Hematopoietic multipotent progenitor cell treated with erythropoietin and hydrocortisone succinate and interleukin-3 and kit ligand, for 4 days (in vitro differentiated cells): ENCODE measurements at places on chromosomes 2 and 18.

- DNase-seq = no peak
Observed at GRCh38 chr2:152475982-152476381, 141.0 kb downstream of the FMNL2 start.

- DNase-seq = no peak
Observed at GRCh38 chr2:200000444-200001163, 45.2 kb downstream of the MAIP1 start.

GRCh38 chr2:240705204-240705791 is 13.6 kb downstream of the AQP12A start:
- DNase-seq = peak; percentile 22

DNA sequence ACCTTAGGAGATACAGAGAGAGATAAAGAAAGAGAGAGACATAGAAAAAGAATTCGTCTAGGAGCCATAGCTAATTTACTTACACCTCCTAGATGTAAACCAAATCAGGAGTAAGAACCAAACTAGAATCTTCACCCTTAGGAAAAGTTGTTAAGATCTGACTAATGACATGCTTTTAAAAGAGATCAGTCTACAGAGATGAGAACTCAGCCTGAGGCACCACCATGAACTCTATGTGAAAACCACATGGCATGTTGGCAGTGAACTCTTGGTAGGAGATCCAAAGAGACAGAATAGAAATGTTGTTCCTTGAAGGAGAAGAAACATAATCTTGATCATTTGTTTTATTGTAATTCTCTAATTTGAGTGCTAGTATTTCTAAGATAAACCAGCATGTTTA is 585.4 kb upstream of the ID2 start:
- DNase-seq = no peak

DNA sequence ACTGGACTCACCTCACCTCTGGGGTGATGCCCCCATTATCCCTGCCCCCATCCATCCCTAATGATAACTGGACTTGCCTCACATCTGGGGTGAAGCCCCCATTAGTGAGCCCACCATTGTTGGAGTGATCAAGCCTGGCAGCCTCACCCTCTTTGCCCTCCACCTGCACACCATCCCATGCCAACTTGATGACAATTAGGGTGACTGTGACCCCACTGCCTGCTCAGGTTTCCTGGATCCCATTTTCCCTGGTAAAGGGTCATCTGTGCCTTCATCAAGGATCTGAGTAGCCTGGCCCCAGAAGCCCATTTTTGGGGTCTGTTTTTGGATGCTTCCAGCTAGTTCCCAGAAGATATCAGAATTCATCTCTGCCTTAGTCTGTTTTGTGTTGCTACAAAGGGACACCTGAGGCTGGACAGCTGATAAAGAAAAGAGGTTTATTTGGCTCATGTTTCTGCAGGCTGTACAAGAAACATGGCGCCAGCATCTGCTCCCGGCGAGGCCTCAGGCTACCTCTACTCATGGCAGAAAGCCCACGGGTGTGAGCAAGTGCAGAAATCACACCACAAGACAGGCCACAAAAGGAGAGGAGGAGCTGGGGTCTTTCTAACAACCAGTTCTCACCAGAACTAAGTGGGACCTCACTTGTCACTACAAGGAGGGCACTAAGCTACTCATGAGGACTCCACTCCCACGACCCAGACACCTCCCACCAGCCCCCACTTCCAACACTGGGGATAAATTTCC is 196.4 kb upstream of the TWIST2 start:
- DNase-seq = no peak

DNA sequence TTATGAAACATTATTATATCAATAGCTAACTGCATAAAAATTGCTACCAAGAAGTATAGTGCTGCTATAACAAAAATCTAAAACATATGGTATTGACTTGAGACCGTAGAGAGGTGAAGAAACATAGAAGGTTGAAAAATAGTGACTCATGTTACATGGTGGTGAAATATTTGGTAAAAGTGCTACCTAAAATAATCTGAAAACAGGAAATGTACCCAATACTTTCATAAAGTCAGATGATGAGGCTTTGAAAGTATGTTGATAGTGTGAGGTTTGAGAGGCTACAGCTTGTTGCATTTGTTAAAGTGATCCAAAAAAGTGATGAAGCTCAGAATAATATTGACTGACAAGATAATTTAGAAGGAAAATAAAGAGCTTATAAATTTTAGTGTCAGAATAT is 718.7 kb upstream of the SLC8A1 start:
- DNase-seq = no peak

DNA sequence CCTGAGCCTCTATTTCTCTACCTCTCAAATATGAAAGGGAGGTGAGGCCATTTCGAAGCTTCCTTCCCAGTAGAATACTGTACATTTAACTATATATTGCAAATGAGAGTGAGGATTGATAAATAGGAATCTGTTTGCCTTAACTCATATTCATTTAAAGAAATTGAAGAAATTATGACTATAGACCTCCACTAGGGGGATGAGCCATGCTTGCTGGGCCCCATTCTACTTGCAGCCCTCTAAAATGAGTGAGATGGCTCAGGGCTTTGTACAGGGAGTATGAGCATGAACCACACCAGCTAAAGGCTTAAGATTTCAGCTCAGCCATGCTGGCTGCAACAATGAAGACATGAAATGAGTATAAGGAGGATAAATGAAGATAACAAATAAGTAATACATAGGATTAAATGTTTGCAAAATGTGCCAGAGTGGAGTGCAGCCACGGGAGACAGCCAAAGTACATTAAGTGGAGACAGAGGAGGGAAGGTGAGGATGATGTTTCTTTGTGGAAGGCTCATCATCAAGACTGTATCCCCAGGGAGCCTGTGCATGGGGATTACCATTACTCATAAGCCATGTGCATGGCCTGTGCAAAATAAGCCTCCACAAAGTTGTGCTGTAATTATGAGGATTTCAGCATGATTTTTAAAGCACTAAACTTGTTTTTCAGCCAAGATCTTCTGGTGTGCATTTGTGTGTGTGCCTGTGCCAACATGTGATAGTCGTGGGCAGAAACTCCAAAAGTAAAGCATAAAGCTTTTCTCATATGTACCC is 300.8 kb downstream of the CNTNAP5 start:
- DNase-seq = peak; percentile 9

- DNase-seq = no peak
Observed at GRCh38 chr2:237665713-237666143, 38.3 kb downstream of the LRRFIP1 start.

DNA sequence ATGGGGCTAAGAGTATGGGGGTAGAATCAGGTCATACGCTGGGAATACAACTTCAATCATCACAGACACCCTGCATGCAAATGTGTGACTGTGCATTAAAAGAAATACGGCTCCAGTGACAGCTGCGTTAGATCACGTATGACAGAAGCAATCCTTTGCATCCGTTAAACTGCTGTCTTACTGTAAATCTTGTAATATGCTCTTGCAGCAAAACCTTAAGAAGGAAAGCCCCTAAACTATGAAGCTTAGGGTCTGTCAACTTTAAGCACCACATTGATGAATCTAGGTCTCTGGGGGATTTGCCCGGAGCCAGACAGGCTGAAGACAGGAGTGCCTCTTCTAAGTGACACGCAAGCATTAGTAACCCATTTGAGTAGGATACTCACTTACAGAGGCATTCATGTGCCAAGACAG is 84.7 kb upstream of the EML6 start:
- no peak for DNase-seq

DNA sequence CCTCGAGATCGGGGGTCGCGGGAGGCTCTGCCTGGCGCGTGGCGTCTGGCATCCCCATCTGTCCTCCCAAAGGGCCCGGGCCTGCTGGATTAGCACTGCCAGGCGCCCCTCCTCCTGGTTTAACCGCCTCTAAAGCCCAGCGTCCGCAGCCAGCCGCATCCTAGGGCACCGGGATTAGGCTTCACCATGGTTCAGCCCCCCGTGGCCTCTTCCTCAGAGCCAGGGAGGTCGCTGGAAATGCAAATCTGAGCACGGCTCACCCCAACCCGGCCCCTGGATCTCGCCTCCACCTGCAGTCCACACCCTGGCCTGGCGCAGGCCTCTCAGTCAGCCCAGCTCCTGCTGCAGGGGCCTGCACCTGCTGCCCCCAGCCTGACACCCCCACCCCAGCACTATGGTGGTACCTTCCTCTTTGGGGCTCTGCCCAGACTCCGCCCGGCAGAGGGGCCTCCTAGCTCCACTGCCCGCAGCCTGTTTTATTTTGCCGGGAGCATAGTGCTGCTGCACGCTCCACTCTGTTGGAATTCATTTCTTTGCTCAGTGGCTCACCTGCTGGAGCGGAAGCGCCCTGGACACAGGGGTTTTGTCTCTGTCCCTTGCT is 13.2 kb downstream of the PRELID3A start:
- DNase-seq = peak; percentile 82

- no peak for DNase-seq
Observed at GRCh38 chr18:3395466-3395865, 54.5 kb upstream of the TGIF1 start.

GRCh38 chr2:11203480-11203879 is 48.2 kb downstream of the SLC66A3 start:
- peak; percentile 60 for DNase-seq

DNA sequence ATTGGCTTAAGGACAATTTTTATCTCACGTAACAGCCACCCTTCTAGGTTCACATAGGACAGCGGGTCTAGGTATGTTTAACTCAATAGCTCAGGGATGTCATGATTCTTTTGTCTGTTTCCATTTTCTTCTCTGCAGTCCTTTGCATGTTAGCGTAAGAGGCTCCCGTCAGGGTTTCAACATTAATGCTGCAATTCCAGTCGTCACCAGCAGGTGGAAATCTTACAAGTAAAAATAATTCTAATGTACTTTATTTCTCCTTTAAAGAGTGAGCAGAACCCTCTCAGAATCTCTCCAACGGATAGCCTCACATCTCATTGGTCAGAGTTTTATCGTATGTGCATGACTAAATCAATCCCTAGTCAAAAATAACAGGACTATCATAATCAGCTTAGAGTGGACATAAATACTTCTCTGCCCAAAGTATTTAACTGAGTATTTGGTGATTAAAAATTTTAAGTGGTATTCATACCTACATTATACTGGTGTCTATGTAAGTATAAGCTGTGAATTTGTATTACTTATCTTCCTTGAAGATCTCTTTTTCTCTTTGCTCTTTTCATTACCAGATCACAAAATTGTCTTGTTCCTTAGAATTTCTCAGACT is 487.2 kb upstream of the GCFC2 start:
- peak; percentile 79 for DNase-seq

GRCh38 chr18:39966275-39966674 is 1988.8 kb upstream of the PIK3C3 start:
- DNase-seq = peak; percentile 43

GRCh38 chr18:36700955-36701354 is 127.8 kb downstream of the TPGS2 start:
- no peak for DNase-seq

GRCh38 chr2:180203972-180204371 is 196.9 kb upstream of the CWC22 start:
- no peak for DNase-seq

DNA sequence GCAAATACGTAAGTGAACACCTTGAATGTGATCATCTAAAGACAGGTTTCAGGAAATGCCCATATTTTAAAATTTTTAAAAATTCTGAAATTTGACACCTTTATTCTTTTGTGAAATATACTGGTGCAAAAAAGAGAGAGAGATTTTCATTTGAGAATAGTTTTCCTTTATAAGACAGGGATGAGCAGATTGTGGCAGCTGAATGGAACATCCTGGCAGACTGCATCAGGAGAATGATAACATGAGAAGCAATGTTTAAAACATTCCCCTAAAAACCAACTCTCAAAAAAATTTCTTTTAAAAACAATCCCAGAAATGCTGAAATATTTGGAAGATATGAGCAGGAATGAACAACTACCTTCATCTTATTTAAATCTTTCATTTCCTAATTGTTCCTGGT is 744.8 kb upstream of the ID2 start:
- DNase-seq = no peak

DNA sequence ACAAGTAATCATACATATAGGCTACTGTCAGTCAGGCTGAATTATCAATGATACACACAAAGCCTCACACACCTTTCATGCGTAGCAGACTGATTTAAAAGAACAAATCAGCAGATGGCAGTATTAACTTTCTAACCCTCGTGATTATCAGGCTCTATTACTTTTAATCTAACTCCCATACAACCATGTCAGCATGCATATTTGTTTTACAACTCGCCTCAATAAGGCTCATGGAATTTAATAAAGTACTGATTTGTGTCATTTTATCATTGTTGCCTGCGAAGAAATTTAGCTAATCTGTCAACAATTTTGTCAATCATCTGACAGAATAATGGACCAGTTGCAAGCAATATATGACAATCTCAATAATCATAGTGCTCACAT is 82.8 kb downstream of the SLC25A12 start:
- DNase-seq = peak; percentile 68

DNA sequence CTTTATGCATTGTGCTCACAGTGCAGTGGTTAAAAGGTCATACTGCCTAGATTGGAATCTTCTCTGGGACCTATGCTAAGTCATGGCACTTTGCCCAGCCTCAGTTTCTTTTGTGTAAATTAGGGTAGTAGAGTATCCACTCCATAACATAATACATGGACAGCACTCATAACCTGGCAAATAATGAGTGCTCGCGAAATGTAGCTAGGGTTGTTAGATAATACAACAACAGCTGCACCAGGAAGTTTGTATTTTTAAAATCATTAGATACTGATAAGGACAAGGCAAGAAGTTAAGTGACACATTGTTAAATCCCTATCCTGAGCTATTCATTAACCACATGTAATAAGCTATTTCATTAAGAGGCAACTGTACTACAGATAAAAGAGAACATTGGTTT is 13.8 kb upstream of the PLA2R1 start:
- peak; percentile 11 for DNase-seq

DNA sequence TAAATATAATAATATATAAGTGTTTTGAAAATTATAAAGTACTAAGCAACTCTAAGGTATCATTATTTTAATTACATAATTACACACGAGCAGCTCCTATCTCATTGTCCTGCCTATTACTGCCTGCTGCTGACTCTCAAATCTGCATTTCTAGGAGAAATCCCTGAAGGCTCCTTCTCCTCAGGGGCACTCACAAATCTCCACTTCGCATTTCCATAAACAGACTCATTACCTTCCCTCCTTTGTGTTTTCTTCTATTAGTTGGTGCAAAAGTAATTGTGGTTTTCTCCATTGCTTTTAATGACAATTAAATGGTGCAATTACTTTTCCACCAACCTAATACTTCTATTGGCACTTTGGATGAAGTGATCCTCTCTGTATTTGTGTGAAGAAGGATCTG is 135.0 kb upstream of the HNMT start:
- no peak for DNase-seq

DNA sequence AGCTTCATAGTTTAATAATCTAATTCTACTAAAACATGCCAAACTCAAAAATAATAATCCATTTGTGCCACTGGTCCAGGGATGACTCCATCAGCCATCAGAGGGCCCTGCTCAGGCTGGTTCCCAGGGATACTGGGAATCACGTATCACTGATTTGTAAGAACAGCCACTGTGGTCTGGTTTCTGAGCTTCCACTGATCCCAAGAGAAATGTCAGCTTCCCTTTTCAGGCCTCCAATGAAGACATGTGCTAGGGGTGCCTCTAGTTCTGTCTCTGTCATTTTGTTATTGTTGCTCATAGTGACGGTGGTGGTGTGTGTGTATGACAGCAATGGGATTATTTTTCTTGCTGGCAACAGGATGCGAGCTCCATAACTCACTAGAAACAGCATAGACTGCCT is 83.2 kb downstream of the CELF4 start:
- no peak for DNase-seq

GRCh38 chr2:39099310-39099869 is 21.5 kb downstream of the SOS1 start:
- no peak for DNase-seq
